ENCODE measurements at places on chromosomes 16 and 17.

GRCh38 chr17:2500446-2500845 is 11.2 kb downstream of the METTL16 start:
- no peak for ATAC-seq

GRCh38 chr17:80950466-80951120 is 41.0 kb upstream of the CHMP6 start:
- ATAC-seq = no peak

DNA sequence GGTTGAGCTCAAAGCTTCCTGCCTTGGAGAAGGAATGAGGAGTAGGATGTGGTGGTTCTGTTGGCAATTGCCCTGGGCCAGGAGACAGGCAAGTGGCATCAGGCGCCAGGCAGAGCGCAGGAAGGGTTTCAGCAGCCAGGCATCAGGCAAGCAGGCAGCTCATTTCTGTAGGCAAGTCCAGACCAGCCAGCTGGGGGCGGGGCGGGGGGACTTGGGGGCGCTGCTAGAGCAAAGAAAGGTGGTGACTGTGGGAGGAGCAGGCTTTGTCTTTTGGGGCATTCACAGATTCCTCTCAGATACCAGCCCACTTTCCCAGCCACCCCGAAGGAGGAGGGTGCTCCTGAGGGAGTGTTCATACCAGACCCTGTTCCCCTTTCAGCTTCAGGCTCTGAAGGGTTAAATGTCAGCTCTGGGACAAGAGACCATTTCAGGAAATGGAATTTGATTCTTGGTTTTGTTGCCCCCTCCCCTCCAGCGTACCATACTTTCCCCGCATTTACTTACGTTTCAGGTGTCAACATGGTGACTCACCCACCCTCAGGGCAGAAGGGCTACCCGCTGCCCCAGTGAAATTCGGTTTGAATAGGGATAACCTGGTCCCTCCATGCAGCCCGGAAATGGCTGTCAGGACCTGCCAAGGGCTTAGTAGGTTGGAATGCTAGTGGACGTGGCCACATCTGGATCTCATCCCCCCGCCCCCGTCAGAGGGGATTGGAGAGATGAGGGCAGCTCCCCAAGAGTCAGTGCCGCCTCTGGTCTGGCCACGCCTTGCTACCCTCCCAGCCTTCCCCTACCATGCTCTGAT is 13.2 kb downstream of the NGFR start:
- no peak for ATAC-seq

DNA sequence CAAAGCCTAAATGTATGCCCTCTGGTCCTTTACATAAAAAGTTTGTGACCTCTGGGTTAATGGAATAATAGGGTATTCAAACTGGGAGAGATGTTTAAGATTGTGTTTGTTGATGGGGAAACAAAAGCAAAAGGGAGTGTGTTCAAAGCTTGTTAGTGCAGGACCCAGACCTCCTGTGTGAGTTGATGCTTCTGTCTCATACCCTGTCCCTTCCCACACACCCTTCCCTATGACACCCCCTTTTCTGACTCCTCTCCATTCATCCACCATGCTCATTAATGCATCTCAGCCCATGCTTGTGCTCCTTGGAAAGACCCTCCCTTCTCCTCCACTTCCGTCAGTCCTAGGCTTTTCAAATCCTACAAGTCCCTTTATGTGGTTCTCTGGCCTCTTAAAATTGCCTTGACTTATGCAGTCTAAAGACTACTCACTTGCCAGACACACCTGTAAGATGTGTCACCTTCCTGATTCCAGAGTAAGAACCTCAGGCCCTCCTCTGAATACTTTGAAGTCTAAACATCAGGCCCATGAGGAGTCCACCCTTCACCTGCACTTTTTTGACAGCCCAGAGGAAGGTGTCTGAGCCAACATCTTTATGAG is 128.0 kb upstream of the CACNG5 start:
- no peak for ATAC-seq

- ATAC-seq = no peak
These were observed 20.2 kb upstream of the MAPT start for GRCh38 chr17:45874151-45874550.

DNA sequence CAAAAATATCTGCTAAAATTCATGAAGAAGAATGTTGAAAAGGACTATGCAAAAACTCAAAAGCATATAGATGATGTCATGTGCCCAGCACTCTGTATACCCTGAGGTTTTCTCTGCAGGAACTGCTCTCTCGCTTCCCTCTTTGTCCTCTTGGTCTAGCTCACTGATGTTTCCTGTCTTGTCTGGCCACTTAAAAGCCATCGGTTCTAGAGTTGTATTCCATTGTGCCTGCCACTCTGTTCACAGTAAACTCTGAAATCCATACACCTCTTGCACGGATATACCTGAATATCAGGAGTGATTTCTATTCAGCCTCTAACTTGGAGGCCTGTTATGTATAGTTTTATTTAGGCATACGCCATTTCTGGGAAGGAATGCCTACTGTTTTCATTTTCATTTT is 101.0 kb upstream of the CNTNAP4 start:
- ATAC-seq = no peak

- ATAC-seq = no peak
These were observed 21.7 kb downstream of the CARHSP1 start for GRCh38 chr16:8847145-8847544.

- ATAC-seq = no peak
These were observed 34.3 kb upstream of the SHISA9 start for GRCh38 chr16:12866981-12867551.

DNA sequence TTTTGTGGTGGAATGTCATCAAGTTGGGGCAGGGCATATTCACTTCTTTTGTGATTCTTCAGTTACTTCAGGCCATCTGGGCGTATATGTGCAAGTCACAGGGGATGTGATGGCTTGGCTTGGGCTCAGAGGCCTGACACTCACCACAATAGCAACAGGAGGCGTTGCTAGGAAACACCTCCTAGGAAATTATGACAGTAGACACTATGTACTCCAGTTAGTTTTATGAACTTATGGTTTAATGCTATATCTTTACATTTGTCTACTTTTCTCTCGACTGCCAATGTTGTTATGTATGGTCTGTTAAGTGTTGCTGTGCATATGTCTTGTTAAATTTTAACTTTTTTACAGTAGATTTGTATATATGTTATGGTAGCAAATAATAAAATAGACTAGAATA is 788.7 kb upstream of the GOT2 start:
- no peak for ATAC-seq

- ATAC-seq = no peak
These were observed 17.1 kb upstream of the ST6GALNAC1 start for GRCh38 chr17:76660656-76661042.

DNA sequence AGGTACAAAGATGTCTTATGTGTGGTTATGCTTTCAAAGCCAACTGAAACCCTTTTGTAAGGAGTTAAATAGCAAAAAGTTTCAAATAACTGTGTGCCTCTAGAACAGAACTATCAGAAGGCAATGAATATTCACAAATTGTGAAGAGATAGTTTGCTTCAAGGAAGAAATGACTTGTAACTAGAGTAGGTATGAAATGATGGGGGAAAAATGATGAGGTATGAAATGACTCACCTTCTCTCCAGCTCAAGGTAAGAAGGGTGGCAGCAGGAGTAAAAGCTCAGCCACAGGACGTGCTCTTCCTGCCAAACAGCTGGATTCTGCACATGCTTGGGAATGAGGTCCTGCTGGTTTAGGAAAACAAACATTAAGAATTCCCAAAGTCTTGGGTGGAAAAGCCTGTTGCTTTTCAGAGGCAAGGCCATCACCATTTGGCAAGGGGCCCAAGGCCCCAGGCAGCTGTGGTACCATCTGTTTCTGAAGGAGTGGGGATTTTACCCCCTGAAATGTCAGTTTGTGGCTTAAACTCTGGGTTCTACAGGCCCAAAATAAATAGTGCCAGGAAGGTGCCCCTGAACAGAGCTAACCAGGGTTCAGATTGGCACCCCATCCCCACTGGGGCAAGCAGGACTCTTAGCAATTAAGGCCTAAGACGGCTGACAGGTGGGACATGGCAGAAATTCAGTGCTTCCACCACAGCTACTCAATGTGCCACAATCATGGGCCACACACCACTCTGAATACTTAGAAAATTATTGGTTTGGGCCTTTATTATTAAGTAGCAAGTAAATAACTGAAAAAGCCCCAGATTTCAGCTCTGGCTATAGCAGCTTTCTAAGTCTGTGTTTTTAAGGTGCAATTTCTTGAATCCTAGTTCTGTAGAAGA is 13.3 kb downstream of the HERPUD1 start:
- ATAC-seq = peak; percentile 92

DNA sequence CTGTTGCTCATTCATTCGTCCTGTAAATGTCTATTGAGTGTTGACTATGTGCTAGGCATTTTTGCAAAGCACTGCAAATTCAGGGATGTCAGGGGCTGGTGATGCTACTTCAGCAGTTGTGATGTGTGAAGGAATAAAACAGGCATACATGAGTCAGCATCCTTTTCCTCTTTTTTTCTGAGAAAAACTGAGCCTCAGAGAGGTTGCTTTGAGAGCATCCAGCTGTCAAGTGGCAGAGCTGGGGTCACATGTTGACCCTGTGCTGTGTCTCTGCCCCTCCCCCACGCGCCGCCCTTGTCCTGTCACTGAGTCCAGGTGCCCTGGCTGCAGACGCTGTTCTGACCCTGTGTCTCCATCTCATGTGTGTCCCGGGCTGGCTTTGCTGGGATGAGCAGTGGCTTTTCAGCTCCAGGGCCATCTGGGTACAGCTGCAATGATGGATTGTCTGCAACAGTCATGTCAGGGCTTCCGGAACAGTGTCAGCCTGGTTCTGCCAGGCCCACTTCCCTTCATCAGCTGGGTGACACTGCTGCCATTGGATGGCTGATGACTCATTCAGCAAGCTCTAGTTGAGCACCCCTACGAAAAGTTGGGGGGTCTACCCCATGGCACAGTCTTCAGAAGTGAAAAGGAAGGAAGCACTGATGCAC is 14.9 kb downstream of the SEC14L5 start:
- ATAC-seq = no peak

DNA sequence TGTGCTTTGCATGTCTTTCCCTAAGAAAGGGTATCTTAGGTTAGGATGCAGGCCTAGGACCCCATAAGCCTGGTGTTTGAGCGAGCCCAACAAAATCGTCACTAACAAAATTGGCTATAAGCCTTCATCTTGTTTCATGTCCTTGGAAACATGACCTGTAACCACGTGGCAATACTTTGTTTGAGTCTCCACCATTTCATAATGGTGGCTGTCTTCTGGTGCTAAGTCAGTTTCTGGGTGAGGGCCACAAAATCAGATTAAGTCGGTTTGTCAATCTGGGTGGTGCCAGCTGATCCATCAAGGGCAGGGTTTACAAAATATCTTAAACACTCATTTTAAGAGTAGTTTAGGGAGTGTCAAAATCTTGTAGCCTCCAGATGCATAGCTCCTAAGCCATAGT is 33.0 kb downstream of the C16orf54 start:
- no peak for ATAC-seq

GRCh38 chr17:62780951-62781350 is 27.2 kb downstream of the MARCHF10 start:
- no peak for ATAC-seq

GRCh38 chr16:2160915-2161551 is 5.5 kb downstream of the TRAF7 start:
- ATAC-seq = no peak

DNA sequence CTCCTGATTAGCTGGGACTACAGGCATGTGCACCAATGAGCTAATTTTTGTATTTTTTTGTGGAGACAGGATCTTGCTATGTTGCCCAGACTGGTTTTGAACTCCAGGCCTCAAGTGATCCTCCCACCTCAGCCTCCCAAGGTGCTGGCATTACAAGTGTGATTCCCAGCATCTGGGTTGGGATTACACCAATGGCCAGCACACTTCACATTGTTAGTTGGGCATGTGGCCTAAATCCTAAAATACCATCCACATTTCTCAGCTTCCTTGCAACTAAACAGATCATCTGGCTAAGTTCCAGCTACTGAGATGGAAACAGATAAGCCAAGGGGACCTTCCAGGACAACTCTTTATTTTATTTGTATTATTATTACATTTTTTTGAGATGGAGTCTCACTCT is 9.9 kb downstream of the RABEP2 start:
- ATAC-seq = no peak

DNA sequence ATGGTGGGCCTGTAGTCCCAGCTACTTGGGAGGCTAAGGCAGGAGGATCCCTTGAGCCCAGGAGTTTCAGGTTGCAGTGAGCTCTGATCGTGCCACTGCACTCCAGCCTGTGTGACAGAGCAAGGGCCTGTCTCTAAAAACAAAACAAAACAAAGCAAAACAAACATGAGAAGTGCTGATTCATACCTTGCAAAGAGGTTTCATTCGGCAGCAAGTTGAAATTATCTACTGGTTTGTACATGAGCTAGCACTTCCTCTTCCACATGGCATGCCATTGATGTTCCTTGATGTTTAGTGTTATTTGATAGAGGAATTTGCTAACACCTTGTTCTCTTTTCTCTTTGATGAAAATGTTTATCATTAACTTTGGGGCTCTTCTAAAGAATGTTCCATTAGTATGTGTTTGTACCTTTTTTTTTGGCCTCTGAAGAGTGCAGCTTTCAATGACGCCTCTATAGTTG is 50.6 kb downstream of the SPECC1 start:
- ATAC-seq = no peak

- no peak for ATAC-seq
These were observed 2.8 kb downstream of the PRKCB start for GRCh38 chr16:23838485-23839142.

DNA sequence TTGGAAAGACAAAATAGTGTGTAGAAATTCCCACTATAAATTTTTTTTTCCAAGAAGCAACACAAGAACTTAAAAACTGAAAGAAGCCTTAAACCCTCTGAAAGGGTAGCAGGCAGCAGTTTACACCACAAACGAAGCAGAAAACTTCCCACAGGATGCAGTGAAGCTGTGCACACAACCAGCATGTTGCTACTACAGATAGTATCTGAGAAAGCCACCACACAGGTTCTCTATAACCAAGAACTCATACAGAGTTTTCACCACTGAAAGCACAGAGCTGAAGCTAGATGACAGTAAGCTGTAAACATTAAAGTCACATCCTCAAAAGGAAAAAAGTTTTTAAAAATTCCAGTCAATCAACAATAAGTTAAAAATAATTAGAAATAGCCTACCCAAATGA is 333.6 kb upstream of the MON1B start:
- no peak for ATAC-seq

DNA sequence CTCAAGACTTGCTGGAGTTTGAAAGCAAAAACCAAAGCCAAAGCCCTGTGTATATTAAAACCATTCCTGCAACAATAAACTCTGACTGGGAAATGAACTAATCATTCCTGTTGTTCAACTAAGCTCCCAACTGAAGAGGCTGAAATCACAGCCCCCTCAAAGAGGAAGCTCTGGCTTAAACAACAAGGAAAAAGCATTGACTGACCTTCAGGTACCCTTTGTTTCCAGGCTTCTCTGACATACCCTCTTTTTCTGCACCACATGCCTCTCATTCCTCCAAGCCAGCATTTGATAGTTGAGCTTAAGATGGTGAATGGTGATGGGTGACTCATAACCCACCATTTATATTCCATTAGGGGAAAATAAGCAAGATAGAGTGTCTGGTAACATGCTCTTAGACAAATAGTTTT is 470.9 kb upstream of the SOX9 start:
- ATAC-seq = no peak
